SK-N-SH treated with all-trans-retinoic acid at 6 μM for 48 hours (cell line): ENCODE measurements at places on chromosomes 2 and 18.
A peak's percentile ranks its signal among the peaks of the same experiment; 100 is the strongest.

DNA sequence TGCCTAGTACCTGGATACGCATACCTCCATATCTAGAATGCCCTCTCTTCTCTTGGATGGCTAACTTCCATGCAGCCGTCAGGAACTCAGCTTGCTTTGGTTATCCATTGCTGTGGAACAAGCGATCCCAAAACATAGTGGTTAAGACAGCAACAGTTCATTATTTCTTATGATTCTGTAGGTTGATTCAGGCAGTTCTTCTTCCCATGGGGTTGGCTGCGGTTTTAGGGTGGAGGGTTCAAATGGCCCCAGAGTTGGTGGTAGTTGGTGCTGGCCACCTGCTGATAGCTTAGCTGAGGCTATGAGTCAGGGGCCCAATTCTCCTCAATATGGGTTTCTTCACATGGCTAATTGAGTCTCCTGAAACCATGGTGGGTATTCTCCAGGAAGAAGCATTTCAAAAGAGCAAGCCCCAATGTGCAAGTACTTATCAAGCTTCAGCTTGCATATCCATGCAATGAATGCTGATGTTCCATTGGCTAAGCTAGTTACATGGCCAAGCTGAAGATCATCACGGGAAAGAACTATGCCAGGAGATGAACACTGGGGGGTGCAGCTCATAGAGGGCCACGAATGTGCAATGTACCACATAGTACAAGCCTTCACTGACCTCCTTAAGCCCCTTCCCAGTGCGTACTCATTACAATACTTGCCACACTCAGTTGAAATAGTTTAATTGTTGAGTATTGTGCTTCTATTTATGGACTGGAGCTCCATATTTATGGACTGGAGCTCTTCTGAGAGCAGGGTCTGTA, 10.0 kb upstream of the RHOB start:
- ATAC-seq, result no peak; the same call in 2 of the 3 replicates

- ATAC-seq, result no peak
Observed at GRCh38 chr2:96197546-96198255, 10.9 kb downstream of the STARD7 start.

GRCh38 chr2:47652061-47652690, 130.8 kb upstream of the MSH6 start:
- no peak for ATAC-seq

DNA sequence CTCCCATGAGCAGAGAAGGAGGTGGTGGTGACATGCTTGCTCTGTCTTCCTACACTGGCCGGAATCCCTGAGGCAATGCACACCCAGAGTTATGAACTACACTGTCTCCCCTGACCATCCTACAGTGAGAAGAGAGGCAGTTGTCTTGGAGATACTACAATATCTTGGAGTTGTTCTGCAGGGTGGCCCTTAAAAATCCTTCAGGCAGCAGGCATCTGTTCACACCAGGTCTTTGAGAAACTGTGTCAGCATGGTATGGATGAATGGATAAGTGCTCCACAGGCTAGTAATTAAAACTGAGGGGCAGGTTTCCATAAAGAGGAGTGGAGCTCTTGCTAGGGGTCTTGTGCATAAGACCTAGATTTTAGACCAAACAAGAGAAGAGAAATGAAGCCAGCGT, 223.7 kb upstream of the COPS8 start:
- no peak for ATAC-seq

GRCh38 chr2:138424436-138425140, 77.0 kb upstream of the SPOPL start:
- no peak for ATAC-seq

- peak; percentile 74 for ATAC-seq
Observed at GRCh38 chr2:23595601-23596251, 210.7 kb downstream of the KLHL29 start.

DNA sequence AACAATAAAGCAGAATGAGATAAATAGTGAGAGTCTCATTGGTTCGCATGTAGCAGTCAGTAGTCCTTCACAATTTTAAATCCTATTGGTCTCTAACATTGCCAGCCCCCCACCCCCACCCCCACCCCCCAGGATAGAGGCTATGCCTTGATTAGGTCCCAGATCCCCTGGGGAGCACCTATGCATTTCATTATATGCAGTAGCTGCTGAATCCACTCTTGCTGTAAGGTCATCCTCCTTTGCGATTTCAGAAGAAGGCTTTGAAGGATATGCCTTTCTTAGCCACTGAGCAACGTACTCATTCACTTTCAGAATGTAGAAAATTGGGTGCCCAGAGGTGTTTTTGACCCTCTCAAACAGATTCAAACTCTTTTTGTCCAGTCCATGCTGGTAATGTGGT, 382.8 kb upstream of the GALNT5 start:
- no peak for ATAC-seq

- no peak for ATAC-seq
Observed at GRCh38 chr2:205770577-205770976, 88.3 kb downstream of the NRP2 start.

GRCh38 chr2:238438856-238439849, 12.4 kb downstream of the ASB1 start:
- ATAC-seq, result peak; percentile 75

DNA sequence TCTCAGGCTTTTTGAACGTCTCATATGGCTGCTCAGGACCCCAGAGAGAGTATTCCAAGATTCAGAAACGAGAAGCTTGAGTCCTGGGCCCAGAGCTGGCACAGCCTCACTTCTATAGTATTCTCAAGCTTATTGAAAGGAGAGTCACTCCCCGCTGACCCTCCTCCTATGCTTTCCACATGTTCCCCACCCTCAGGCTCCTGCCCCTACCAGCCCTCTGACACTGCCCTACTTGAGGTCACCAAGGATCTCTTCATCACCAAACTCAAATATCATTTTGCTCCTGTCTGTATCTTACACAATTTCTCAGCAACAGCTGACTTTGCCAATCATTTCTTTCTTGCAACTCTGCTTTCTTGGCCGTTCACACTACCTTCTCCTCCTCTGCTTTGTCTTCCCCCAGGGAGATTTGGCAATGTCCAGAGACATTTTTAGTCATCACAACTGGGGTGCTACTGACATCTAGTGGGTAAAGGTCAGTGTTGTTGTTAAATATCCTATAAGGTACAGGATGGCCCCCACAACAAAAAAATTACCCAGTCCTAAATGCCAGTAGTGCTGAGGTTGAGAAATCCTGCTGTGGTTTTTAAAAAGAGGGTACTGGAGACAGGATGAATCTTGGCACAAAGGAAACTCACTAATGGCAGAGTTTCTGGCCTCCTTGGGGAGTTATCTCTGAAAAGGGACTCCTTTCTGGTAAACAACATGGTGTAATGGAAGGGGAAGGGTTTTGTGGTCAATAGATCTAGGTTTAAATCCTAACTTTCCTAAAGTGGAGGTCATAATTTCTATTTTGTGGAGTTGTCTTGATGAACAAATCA, 26.9 kb upstream of the INSIG2 start:
- peak; percentile 76 for ATAC-seq

DNA sequence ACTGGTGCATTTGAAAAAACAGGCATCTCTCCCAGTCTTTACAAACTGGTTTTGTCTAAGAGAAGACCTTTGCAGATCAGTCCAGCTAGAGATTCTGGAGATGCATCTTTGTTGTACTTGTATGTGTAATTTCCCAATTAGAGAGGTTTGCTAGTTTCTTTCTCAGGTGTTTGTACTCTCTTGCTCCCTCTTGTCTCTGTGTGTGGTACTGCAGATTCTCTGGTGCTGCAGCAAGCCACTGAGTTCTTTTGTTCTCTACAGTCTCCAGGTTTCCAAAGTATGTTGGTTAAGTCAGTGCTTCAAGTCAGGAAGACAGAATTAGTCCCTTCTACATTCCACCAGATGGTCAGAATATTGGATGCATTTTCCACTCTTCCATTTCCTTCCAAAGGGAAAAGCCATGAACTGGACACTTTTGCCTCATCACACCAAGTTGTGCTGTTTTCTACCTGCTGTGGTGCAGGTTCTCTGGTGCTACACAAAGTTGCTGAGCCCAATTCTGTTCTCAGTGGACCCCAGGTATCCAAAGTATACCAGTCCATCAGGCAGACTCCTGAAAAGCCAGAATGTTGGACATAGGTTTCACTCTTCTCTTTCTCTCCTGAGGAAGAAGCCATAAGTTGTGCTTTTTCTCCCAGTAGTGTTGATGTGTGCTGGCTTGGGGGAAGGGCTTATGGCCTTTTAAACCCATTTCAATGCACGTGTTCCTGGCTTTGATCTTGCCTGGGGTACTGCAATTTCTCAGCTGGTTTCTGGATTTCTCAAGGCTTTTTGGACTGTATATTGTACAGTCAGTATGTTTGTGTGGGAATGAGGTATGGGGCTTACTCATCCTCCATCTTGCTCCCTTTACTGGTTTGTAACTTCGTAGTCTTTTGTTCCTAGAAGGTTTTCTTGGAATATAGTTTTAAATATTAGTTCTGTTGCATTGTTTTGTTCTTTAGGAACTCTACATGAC, 29.8 kb downstream of the EPC2 start:
- ATAC-seq, result no peak

DNA sequence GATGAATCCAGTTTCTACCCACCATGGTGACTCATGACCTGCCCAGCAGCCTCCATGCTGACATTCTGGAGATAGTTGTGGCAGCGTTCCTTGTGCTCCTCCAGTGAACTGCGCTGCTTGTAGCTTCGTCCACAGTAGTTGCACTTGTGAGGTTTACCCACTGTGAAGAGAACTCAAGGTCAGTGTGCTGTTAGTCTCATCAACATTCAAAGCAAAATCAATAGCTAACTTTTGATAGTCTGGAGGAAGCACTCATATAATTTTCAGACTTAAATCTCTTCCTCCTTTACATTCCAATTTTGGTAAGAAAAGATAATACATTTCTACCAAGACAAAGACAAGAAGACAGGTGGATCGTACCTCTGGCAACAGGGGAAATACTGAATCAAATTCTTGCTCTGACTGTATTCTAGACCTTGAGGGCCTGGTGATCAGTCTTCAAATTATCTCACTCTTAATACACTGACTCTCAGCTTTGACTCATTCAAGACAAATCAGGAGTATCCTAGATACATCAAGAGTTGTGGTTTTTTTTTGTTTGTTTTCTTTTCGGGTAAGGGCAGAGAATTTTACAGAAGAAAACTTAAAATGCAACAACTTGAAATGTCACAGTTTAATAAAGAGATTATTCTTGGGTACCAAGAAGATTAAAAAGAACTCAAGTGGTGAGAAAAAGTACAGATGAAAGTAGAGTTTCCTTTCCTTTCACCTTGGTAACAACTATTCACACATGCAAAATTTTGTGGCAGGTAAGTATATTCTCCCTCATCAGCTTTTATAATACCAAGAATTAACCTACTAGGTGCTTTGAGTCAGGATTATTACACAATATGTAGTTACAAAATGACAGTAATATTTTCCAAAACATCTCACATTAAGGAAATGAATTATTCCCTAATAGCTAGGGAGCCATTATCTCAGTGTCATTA, 129.2 kb downstream of the IKZF2 start:
- peak; percentile 47; the same call in 2 of the 3 replicates for ATAC-seq

GRCh38 chr18:6624661-6625311, 104.7 kb upstream of the ARHGAP28 start:
- ATAC-seq, result peak; percentile 59

DNA sequence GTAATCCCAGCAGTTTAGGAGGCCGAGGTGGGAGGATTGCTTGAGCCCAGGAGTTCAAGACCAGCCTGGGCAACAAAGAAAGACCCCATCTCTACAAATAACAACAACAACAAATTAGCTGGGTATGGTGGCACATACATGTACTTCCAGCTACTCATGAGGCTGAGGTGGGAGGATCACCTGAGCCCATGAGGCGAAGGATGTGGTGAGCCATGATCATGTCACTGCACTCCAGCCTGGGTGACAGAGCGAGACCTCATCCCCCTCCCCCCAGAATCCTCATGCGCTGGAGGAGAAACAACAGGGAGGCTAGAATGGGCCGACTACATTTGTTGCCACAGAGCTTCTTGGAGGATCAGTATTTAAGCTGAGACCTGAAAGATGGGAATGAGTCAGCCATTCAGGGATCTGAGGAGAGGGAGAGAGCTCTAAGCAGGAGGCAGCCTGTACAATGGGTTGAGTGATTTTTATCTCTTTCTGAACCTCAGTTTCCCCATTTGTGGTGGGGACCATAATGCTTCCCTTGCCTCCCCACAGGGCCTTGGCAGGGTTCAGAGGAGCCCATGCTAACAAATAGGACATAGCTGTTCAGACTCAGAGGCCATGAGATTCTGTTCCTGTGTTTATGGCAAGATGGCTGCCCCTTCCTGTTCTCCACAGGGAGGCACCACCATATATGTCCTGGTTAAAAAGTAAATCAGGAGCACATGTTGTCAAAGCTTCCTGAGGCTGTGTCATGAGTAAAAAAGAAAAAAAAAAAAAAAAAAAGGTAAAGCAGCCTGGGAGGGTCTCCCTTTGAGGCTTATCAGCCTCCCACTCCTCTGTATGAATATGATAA, 131.4 kb upstream of the HAAO start:
- no peak for ATAC-seq

- no peak for ATAC-seq
Observed at GRCh38 chr2:133975676-133976428, 278.0 kb upstream of the MGAT5 start.

DNA sequence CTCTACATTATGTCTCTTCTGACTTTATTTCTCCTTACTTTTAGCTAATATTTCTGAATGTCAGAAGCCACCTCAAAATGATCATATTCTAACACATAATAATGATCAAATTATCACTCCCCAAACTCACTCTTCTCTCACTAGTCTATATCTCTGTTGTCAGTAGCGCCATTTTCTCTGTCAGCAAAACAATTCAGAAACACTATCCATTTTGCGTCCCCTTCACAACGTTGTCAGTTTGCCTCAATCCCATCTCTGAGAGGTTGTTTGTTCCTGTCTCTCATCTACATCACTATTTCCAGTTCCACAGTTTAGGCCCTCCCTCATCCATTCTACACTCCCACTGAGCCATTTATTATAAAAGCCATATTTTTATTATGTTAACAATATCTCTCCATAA, 1376.3 kb upstream of the ACVR2A start:
- no peak for ATAC-seq

- ATAC-seq, result no peak
Observed at GRCh38 chr2:164694275-164694695, 73.0 kb upstream of the GRB14 start.

- peak; percentile 76 for ATAC-seq
Observed at GRCh38 chr18:48161911-48162698, 231.6 kb upstream of the SMAD2 start.

GRCh38 chr2:10839813-10840212, 27.2 kb upstream of the PDIA6 start:
- ATAC-seq, result no peak

- no peak for ATAC-seq
Observed at GRCh38 chr2:217064234-217065011, 204.6 kb upstream of the TNP1 start.

- ATAC-seq, result no peak
Observed at GRCh38 chr2:217438821-217439220, 564.0 kb downstream of the TNS1 start.

DNA sequence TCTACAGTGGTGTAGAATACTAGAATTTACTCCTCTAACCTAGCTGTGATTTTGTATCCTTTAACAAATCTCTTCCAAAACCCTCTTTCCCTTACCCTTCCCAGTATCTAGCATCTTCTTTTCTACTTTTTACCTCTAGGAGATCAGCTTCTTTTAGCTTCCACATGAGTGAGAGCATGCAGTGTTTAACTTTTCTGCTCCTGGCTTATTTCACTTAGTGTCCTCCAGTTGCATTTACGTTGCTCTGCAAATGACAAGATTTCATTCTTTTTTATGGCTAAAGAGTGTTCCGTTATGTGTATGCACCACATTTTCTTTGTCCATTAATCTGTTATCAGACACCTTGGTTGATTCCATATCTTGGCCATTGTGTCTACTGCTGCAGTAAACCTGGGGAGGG, 228.5 kb downstream of the PRKCE start:
- ATAC-seq, result no peak

GRCh38 chr2:204771721-204772120, 226.4 kb downstream of the PARD3B start:
- ATAC-seq, result no peak

- ATAC-seq, result no peak
Observed at GRCh38 chr2:138853761-138854160, 73.6 kb upstream of the NXPH2 start.
